ENCODE measurements at places on chromosomes 3 and 15.

GRCh38 chr15:40344631-40345120, 3.9 kb upstream of the CCDC9B start:
- H3K27me3 ChIP-seq = no peaks in the 10 kb centered on the region
- H3K36me3 ChIP-seq = no peaks in the 10 kb centered on the region
- H3K4me3 ChIP-seq = no peak overlapping the region
- no peak overlapping the region for H3K27ac ChIP-seq
- H3K4me1 ChIP-seq = peaks cover 11% of the 10 kb centered on the region

DNA sequence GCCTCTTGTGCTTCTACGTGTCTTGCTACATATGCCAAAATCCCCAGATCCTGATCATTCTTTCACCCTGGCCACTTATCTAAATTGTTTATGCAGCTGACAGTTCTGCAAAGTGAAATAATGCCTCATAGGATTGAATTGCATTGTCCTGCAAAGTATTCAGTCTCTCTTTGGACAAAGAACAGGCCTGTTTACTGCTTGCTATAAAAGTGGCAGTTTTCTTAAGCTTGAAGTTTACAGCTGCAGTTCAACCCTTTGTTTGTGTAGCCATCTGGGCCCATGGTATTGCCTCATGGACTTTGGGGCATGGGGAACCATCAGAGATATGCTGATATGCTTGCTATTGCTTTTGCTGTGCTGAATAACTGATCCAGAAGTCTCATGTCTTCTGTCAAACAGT, 523.2 kb downstream of the OTOL1 start:
- no peak overlapping the region for H3K4me3 ChIP-seq
- H3K4me1 ChIP-seq = no peaks in the 10 kb centered on the region
- DNase-seq = no peak
- no peaks in the 10 kb centered on the region for H3K36me3 ChIP-seq
- H3K27ac ChIP-seq = no peak overlapping the region
- no peaks in the 10 kb centered on the region for H3K27me3 ChIP-seq

- no peaks in the 10 kb centered on the region for H3K36me3 ChIP-seq
- peaks cover 52% of the 10 kb centered on the region for H3K4me1 ChIP-seq
- H3K4me3 ChIP-seq = no peak overlapping the region
- H3K27me3 ChIP-seq = no peaks in the 10 kb centered on the region
- no peak for DNase-seq
Observed at GRCh38 chr3:168088106-168088720, 7.5 kb downstream of the GOLIM4 start.

- H3K4me3 ChIP-seq = no peak overlapping the region
- H3K4me1 ChIP-seq = no peaks in the 10 kb centered on the region
- H3K27me3 ChIP-seq = no peaks in the 10 kb centered on the region
- peak; percentile 65 for DNase-seq
Observed at GRCh38 chr15:39140060-39140604, 440.7 kb upstream of the THBS1 start.

DNA sequence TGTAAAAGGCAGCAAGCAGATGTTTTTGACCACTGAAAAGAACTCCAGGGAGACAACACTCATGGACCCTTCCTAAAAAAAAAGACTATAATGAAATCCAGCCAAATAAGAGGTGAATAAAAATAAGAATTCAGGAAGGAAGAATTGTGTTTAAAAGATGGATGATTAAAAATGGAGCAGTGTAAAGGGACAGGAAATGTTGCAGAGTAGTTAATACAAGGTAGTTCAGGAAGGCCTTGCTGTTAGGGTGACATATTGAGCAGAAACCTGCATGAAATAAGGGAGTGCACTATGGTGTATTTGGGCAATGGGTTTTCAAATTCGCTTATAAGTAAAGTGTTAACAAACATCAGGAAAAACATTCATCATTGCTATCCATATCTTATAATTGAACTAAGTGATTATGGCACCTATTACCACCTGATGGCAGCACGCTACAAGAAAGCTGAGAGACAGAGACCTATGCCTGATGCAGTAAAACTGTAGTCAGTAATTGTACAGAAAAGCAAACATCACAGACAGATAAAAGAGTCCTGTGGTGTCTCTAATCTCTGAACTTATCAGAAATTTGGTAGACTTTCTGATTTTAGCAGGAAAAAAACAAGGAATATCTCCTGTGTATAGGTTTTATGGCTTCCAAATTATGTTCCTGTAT, 5.8 kb upstream of the DBR1 start:
- no peak overlapping the region for H3K4me3 ChIP-seq
- H3K36me3 ChIP-seq = no peaks in the 10 kb centered on the region
- no peak for DNase-seq
- H3K27me3 ChIP-seq = no peaks in the 10 kb centered on the region
- no peak overlapping the region for H3K27ac ChIP-seq
- H3K4me1 ChIP-seq = no peaks in the 10 kb centered on the region

- H3K27ac ChIP-seq = no peak overlapping the region
- no peaks in the 10 kb centered on the region for H3K36me3 ChIP-seq
- no peak overlapping the region for H3K4me3 ChIP-seq
- no peaks in the 10 kb centered on the region for H3K4me1 ChIP-seq
- no peak for DNase-seq
Observed at GRCh38 chr3:16200411-16200810, 25.9 kb downstream of the GALNT15 start.

DNA sequence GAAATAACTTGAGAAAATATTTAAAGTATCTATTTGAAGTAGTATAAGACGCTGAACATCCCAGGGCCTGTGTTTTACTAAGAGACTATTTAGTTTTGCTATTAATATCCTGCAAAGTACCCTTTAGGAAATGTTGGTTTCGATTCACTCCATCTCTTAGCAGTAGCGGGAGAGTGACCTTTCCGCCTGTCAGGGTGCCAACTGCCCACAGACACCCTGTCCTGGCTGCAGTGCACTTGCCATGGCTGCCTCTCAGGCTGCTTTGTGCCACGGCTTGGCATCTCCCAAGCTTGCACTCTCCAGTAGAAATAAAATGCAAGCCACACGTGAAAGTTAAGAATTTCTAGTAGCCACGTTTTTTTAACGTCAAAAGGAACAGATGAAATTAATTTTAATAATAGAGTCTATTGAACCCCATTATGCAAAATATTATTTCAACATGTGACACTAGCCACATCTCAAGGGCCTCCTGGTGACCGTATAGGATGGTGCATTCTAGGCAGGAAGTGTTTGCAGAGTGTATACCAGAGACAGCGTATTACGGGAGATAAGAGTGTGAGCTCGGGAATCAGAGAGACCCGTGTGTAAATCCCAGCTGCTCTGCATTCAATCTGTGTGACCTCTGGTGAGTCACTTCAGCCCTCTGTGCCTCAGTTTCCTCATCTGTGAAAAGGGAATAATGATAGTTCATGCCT, 19.8 kb downstream of the ADAMTS9 start:
- no peaks in the 10 kb centered on the region for H3K27me3 ChIP-seq
- DNase-seq = no peak
- no peaks in the 10 kb centered on the region for H3K36me3 ChIP-seq
- H3K27ac ChIP-seq = no peak overlapping the region
- no peak overlapping the region for H3K4me3 ChIP-seq
- H3K4me1 ChIP-seq = no peaks in the 10 kb centered on the region

DNA sequence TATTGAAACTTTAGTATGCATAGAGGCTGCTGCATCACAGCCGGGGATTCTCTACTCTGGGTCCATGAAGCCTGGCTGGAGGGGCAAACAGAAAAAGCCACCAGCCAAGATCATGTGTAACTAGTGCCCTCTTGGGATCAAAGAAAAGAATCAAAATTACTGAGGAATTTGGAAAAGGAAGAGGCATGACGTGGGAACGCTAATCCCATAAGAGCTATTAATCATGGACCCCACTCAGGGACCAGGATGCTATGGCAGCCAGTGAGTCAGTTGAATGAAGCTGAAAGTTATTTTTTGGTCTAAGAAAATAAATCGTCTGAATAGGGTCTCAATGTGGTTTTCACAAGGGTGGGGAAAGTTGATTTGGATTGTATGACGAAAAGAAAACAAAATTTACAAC, 1165.1 kb downstream of the ROBO2 start:
- no peak overlapping the region for H3K4me3 ChIP-seq
- H3K4me1 ChIP-seq = no peaks in the 10 kb centered on the region
- H3K27ac ChIP-seq = no peak overlapping the region
- H3K27me3 ChIP-seq = no peaks in the 10 kb centered on the region
- H3K36me3 ChIP-seq = no peaks in the 10 kb centered on the region
- no peak for DNase-seq

DNA sequence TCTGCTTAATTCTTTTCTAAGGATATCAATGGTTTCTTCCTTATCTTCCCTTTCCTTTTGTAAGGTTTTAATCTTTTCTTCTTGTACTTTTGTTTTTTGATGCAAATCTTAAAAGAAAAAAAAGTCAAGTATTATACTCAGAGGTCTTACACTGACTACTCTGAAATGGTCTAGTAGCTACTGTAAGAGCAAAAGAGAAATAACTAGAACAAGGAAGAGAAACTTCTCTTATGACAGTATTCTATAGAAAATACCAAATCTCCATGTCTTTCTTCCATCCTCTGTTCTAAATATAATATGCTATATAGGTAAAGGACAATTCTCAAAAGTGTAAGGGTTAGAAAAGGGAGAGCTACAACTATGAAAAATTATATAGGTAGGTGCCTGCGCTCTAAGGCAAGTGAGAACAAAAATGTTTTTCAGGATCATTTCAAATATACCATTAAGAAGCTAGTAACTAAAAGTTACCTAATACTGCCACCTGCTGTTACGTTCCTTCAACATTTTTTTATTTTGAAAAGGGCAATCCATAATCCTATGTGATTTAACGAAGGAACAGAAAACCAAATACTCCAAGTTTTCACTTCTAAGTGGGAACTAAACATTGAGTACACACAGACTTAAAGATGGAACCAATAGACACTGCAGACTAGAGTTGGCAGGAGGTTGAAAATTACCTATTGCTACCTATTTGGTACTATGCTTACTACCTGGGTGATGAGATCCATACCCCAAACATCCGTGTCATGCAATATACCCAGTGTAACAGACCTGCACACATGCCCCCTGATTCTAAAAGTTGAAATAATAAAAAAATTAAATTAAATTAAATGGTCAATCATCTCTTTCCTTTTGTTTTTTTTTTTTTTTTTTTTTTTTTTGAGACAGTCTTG, 36.7 kb downstream of the CIP2A start:
- no peaks in the 10 kb centered on the region for H3K4me1 ChIP-seq
- no peak overlapping the region for H3K27ac ChIP-seq
- no peaks in the 10 kb centered on the region for H3K27me3 ChIP-seq
- H3K36me3 ChIP-seq = no peaks in the 10 kb centered on the region
- no peak overlapping the region for H3K4me3 ChIP-seq
- DNase-seq = no peak

DNA sequence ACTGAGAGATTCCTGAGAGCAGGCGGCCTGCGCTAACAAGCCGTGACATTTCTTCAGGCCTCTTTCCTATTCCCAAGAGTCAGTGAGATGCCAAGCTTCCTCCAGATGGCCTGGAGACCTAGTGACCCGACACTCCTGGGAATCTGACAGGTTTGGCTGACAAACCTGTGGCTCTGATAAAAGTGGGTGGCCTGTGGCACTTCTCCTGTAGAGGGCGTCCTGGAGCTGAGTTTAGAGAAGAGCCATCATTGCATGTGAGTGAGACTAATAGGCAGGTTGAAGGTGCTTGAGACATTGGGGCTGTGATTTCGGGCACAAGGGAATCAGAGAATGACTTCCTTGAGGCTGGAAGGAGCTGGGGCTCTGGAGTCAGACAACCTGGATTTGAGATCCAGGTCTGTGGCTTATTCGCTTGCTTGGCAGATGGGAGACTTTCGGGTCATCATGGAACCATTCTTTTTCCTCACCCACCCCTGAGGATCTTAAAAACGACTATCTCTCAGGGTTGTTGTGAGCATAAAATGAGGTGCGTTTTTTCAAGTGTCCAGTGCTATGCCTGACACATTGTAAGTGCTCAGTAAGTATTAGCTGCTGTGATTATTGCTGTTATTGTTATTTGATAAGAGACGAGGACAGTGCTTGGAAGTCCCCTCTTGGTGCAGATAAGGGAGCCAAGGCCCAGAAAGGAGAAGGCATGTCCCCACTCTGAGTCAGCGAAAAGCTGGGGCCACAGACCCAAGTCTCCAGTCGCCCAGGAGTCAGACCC, 77.2 kb downstream of the SCN10A start:
- no peaks in the 10 kb centered on the region for H3K27me3 ChIP-seq
- H3K27ac ChIP-seq = no peak overlapping the region
- H3K4me1 ChIP-seq = no peaks in the 10 kb centered on the region
- H3K4me3 ChIP-seq = no peak overlapping the region
- DNase-seq = peak; percentile 64
- no peaks in the 10 kb centered on the region for H3K36me3 ChIP-seq

DNA sequence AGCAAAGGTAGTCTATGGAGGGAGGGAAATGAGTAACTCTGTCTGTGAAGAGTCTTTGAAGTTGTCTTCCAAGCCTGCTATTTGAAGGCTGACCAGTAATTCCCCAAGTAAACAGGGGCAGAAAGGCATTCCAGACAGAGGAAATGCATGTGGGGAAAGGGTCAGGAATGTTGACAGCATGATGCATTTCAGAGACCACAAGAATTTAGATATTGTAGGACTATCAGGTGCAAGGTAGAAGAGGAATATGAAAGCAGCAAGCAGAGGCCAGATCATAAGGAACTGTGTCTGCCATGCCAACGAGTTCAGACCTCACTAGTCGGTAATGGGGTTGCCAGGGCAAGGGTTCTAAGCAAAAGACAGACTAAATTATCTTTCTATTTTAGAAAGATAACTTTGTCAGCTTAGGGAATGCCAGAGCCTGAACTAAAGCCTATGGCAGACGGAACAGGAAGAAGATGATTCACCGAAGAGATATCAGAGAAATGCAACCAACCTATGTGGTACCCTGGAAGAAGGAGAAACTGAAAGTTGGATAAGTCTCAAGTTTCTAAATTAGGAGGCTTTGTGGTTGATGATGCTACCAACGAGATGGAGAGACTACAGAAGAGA, 327.0 kb upstream of the RORA start:
- H3K27me3 ChIP-seq = no peaks in the 10 kb centered on the region
- DNase-seq = no peak
- H3K4me3 ChIP-seq = no peak overlapping the region
- no peak overlapping the region for H3K27ac ChIP-seq
- no peaks in the 10 kb centered on the region for H3K36me3 ChIP-seq
- H3K4me1 ChIP-seq = no peaks in the 10 kb centered on the region

- no peaks in the 10 kb centered on the region for H3K36me3 ChIP-seq
- no peak for DNase-seq
- no peaks in the 10 kb centered on the region for H3K4me1 ChIP-seq
- no peak overlapping the region for H3K4me3 ChIP-seq
- no peaks in the 10 kb centered on the region for H3K27me3 ChIP-seq
Observed at GRCh38 chr3:179713643-179714090, 60.8 kb downstream of the USP13 start.

DNA sequence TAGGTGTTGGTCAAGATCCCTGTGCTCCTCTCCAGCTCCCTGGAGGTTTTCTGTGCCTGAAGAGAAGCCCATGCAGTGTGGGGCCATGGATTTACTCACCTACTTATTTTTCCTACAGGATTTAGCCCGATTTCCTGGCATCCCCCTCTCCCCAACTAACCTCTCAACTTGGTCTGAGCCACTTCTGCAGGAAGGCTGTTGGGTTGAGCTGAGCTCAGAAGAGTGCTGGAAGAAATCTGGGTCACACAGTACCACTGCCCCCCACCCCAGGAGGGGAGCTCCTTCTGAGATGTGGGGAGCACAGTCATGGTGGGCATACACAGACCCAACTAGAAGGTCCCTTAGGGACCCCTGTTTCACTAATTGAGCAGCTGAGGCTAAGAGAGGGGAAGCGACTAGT, 34.4 kb upstream of the SLCO2A1 start:
- H3K36me3 ChIP-seq = no peaks in the 10 kb centered on the region
- no peak overlapping the region for H3K4me3 ChIP-seq
- no peak overlapping the region for H3K27ac ChIP-seq
- peaks cover 4% of the 10 kb centered on the region for H3K4me1 ChIP-seq
- DNase-seq = peak; percentile 24
- H3K27me3 ChIP-seq = no peaks in the 10 kb centered on the region

All from liver (tissue), 10 donors.